Left hindlimb (tissue), 1 donor: ENCODE measurements at places on chromosomes 1 and 21.

GRCh38 chr1:113216664-113217063, 143.7 kb downstream of the LRIG2 start:
- DNase-seq = no peak

DNA sequence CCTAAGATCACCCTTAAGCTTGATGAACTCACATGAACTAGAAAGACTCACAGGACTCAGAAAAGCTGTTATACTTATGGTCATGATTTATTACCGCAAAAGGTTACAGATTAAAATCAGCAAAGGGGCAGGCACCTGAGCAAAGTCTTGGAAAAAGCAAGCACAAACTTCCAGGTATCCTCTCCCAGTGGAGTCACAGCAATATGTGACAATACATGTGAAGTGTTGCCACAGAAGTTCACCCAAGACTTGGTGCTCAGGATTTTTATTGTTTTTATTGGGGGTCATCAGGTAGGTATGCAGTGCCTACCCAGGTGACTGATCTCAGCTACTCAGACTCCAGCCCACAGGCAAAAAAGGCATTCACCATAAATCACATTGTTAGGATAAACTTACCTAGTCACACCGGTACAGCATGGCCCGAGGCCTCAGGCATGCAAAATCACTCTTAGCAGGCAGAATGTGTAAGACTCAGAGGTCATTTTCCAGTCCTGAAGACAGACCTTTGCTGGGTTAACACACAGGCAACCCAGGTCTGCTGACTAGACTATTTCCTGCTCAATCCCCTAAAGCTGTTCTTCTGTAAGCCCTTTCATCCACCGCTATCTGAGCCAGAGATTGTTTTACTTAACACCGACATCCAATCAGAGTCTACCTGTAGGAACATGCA, 55.6 kb downstream of the SSX2IP start:
- no peak for DNase-seq

DNA sequence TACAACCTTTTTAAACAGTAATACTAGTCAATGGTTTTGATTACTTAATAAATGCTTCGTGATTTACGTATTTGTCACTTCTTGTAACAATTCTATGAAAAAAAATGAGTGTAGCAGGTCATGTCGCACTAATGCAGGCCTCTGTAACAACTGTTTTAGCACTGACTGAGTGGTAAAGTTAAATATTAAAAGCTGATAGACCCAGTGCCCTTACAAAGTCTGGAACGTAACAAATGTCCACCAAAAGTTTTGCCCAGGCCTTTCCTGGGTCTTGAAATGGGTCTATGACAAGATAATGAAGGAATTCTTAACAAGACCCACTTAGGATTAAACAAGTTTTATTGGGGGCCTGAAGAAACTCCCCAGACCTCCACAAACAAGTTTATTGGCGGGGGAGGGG, 304.6 kb upstream of the DEPDC1 start:
- DNase-seq = no peak

DNA sequence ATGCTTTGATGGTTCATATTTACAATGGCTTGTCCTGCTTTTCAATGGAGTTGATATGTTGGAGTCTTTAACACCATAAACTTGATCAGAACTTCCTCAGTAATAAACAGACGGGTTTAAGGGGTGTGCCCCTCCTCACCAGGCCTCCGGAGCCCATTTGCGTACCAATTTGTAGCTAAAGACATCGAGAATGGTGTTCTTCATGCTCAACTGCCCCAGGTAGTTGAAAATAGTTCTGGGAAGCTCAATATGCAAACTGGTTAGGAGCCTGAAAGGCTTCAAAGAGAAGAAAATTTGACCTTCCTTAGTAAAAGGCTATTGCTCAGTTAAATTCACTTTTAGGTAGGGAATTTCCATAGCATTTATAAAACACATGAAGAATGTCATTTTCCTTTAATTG, 68.1 kb upstream of the RRP15 start:
- no peak for DNase-seq

DNA sequence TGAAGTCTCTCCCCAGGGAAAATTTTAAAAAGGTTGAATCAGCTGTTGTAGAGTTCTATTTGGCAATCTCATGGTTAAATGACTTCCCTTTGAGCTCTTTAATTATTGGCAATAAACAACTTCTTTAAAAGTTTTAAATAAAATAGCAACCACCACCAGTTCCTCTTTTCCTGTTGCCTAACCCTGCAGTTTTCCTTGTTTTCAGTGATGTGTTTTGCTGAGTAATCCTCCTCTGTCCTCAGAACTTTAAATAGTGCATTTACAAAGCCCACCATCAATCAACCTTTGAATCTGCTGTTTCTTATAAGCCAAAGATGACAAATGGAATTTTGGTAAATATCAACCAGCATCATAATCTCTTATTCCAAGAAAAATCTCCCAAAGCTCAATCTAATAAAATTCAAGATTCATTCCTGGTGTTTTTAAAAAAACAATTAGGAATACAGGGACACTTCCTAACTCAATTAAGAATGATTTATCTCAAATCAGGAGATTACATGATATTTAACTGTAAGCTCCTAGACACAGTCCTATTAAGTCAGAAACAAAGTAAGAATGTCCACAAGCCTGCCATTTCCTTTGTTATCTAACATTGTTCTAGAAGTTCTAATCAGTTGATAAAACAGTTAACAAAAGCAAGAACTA, 14.8 kb downstream of the AVPR1B start:
- no peak for DNase-seq

DNA sequence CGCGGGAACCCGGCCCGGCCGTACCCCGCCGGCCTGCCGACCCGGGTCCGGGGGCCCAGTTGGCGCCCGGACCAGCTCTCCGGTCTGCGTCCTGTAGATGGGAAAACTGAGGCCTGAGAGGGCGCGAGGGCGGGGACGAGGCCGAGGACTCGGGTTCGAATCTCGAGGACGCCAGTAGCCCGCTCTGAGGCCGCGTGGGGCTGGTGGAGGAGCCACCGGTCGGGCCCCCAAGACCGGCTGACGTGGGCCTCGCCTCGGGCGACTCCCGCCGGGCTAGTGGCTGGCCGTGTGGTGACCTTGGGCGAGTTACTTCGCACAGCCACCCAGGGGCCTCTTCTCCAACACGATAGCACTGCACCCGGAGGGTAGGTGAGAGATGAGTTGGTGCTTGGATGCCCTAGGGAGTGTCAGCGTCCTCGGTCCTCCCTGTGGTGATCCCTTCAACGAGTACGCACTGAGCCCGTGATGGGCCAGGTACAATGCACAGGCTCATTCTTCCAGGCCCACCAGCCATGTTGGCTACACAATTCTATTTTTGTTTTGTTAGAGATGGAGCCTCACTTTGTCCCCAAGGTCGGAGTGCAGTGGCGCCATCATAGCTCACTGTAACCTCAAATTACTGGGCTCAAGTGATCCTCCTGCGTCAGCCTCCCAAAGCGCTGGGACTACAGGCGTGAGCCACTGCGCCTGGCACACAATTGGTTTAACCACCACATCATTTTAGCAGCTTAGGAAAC, 404 bp upstream of the SCMH1 start:
- peak; percentile 51 for DNase-seq

- DNase-seq = no peak
Measured at GRCh38 chr1:34013136-34013535, 149.3 kb downstream of the HMGB4 start.

DNA sequence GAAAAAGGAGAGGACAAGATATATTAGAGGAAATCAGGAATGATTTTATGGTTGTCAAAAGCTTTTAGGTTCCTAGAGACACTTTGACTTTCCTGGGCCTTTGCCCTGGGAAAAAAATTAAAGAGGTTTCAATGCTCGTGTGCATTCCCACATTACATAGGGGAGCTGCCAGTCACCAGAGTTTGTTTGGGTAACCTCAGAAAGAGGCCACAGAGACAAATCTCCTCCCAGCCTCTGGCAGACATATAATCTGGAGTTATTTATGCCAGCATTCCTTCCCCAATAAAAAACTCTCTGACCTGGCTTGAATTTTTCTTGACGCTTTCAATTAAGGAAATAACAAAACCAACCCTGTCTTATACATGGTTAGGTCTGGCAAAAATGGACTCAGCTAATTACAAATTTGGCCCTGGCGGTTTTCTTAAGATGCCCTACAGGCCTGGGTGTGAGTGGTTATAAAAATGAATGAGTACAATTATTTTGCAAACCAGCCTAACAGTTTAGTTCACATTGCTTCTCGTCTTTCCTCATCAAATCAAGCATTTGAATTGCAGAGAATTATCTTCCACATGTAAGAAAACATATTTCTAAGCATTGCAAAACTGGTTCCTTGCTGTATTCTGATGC, 63.7 kb downstream of the WLS start:
- no peak for DNase-seq

- DNase-seq = no peak
Measured at GRCh38 chr1:176669782-176670181, 206.8 kb downstream of the PAPPA2 start.

DNA sequence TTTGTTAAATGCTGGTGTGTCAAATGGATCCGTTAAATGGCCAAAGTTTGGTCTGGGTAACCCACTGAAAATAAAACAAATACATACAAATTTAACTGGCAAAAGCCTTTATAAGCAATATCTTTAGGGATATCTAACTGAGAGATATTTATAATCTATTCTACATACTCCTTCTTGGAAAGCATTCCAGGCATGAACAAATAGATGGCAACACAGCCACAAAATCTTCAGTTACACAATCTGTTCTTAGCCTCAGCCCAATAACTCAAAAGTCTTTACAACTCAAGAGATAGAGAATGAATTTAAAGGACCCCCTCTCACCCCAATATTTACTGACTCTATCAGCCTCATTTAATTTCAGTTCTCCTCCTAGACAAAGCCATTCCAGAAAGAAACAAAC, 58.7 kb downstream of the NRDC start:
- no peak for DNase-seq

DNA sequence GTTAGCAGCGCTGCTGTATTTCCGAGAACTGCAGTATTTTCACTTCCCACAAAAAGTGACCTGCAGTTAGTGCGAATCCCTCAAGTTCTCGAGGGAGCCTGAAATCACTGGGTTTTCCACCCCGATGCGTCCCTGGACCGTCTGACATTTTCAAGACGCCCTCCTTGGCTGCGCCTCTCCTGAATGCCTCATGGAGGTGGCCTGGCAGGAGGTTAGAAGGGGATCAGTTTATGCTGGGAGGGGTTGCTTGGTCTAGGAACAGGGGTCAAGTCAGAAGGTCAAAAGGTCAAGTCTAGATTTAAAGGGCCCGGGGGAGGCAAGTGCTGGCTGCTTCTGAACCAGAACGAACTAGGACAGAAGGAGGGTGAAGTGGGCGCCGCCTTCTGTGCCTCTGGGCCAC, 176.8 kb downstream of the PRDM16 start:
- DNase-seq = no peak

- DNase-seq = no peak
Measured at GRCh38 chr21:41552254-41552653, 44.3 kb upstream of the TMPRSS2 start.

GRCh38 chr21:16283516-16283915, 553.7 kb downstream of the USP25 start:
- DNase-seq = no peak

GRCh38 chr1:201482755-201483154, 13.8 kb upstream of the PHLDA3 start:
- DNase-seq = no peak

- peak; percentile 11 for DNase-seq
Measured at GRCh38 chr21:41755934-41756773, 10.7 kb downstream of the RIPK4 start.

GRCh38 chr1:41546833-41547135, 62.3 kb upstream of the EDN2 start:
- no peak for DNase-seq

GRCh38 chr1:182674346-182675246, 9.8 kb downstream of the RGS8 start:
- peak; percentile 70 for DNase-seq

DNA sequence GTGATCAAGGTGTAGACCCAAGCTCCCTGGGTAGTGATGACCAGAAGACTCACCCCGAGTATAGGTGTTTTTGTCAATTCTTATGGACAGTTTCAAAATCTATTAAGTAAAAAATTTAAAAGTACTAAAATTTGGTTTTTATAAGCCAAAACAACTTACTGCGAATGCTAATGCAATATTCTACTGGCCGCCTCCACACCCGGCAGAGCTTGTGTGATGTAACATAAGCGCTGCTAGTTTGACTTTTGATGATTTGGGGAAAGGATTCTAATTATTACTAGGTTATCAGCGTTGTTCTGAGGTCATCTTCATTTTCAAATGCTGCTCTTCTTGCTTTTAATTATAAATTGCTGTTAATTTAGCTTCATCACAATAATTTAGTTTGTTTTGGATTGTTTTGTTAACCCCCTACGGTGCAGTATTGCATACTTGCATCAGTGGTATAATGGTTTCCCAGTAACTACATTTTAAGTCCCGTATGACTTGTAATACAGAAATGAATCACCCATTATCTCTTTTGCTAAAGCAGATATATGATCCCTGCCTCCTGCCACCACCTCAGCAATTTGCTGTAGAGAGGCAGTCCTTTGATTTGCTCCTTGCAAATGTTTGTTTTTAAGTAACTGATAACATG, 178.0 kb downstream of the SDCCAG8 start:
- DNase-seq = no peak

GRCh38 chr1:154463512-154463990, 38.5 kb upstream of the TDRD10 start:
- DNase-seq = no peak

DNA sequence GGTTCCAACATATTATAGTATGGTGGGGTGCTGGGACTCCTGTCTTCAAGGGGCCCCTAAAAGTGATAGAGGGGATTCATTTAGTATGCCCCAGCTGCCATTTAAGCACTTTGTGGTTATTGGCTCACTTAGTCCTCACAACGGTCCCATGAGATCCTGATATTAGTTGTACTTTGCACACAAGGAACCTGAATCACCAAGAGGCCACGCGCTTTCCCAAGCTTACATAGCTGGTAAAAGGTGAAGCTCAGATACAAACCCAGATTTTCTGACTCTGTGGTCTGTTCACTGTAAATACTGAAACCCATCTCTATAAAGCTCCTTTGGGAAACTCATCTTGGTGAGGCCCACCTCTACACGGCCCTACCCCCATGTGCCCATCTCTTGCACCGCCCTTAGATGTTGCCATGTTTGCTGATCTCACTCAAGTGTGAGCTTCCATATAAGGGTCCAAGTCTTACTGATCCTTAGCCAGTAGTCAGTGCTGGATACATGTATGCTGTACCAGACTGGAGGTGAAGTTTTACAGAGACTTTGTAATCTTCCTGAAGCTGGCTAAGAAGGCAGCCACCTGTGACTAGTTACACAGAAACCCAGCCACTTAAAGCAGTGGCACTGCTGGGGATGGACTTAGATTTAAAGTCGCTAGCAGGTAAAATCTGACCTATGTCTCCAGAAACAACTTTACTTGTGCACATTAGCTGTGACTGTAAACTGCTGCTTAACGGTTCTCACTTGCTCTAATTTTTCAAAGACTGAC, 124.4 kb upstream of the HOOK1 start:
- no peak for DNase-seq

GRCh38 chr1:85602571-85602970, 22.0 kb downstream of the CCN1 start:
- no peak for DNase-seq

- no peak for DNase-seq
Measured at GRCh38 chr1:92755541-92756461, 29.1 kb downstream of the EVI5 start.

DNA sequence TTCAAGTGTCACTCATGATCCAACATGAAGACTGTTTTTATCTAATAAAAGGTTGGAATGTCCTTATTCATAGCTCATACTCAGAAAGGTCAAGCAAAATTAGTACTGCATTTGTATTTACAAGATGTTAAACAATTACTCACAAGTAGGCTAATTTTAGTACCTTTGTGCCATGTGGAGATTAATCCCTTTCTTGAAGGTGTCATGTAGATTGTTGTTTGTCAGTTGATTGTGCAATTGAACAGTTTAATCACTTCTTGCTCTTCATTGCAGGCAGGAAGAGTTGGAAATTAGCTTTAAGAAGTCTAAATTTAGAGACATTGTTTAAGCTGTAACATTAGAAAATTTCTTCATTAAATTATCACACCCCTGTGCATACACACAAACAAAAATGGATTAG, 847.1 kb downstream of the KCNT2 start:
- no peak for DNase-seq
